ENCODE measurements at places on chromosomes 12 and 14.

- no peak for DNase-seq
These were observed 118.7 kb downstream of the BEGAIN start for GRCh38 chr14:100468557-100468956.

DNA sequence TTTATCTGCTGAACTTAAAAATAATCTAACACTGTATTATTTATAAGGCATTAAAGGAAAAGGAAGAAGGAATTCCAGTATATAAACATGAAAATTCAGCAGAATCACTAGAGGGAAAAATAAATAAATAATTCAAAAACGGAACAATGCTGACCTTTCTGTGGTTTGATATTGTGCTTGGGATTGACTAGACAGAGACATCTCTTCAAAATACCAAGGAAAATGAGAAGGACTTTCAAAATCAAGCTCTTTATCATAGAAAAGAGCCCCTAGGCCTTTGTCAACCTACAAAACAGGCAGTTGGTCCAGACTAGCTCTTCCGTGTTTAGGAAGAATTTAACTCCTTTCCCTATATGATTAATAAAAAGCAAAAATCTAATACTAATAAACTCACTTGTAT, 6.3 kb upstream of the FLRT2 start:
- no peak for DNase-seq

DNA sequence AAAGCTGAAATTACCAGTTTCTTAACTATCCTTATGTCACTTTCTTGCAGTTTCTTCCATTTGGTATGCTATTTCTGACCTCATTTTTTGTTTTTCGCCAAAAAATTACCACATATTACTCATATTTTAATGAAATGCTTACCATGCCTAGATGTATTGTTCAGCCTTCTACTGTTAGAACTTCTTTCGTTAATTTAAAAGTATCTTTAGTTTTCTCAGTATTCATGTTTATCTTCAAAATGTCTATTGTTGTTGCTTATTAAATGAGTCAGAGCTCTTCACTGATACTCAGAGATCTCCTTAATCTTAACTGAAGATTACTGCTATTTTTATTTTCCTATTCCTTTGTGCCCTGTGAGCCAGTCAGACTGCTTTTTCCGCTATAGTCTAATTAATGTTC, 20.5 kb downstream of the RAP1B start:
- no peak for DNase-seq

GRCh38 chr12:94677778-94678177, 27.4 kb upstream of the TMCC3 start:
- DNase-seq: no peak

- DNase-seq: no peak
These were observed 1.7 kb upstream of the IL26 start for GRCh38 chr12:68227356-68227755.

- DNase-seq: no peak
These were observed 159.5 kb downstream of the ZFP36L1 start for GRCh38 chr14:68633131-68633991.

- DNase-seq: no peak
These were observed 79.4 kb downstream of the FBXL14 start for GRCh38 chr12:1515010-1515409.

- DNase-seq: no peak
These were observed 834 bp downstream of the COCH start for GRCh38 chr14:30874999-30875787.

- no peak for DNase-seq
These were observed 191.3 kb downstream of the ANO6 start for GRCh38 chr12:45406988-45407850.

GRCh38 chr12:7060353-7060954, at the start of gene C1S:
TSS of gene C1S (plus strand) at chr12:7060718. CDS start at chr12:7061913, 1,195 bp downstream.
- DNase-seq: no peak

DNA sequence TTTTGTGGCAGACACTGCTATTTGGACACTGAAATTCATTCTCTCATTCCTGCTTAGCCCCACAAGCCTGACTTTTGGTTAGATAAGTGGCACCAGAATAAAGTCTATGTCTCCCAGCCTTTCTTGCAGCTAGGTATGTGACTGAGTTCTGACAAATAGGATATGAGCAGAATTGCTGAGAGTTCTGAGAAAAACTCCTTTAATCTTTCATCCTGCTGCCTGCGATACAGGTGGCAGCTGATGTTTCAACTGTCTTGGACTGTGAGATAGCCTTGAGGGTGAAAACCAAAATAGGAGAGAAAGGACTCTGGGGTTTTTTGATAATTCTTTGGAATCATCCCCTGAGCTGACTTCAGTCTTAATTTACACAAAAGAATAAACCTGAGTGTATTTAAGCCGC, 55.8 kb downstream of the MBIP start:
- no peak for DNase-seq

DNA sequence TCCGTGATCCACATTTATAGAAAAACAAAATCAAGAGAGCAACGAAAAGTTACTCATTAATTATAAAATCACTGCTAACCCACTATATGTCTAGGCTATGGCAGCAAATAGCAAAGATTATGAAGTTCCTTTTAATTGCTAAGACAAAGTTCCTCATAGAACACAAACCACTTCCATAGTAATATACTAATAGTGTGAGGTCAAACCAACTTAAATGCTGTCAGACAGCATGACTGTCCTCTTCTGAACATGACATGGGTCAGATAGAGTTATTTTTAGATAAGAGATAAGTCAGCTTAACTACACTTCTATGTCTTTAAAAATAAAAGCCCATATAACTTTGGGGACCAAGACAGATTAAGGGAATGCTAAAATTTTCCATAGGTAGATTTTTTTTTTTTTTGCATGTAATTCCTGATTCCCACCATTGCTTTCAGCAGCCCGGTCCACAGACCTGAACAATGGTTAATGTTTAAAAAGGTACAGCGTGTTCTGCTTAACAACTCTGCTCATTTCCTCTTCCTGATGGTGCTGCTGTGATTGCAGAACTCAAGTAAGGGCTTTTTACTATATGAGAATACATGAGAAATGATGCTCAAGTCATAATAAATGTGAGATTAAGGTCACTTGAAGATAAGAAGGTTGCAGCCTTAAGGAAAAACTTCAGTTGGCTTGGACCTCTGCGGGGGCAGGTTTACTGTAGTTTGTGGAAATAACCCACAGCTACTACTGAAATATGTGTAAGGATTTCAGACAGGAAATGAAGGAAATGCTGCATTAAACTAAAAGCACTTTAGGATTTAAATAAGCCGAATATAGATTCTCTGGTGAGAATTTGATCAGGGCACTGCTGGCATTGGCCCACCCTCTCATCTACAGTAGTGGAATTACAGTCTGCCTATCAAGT, 37.7 kb upstream of the DUSP6 start:
- no peak for DNase-seq

- no peak for DNase-seq
These were observed 4.8 kb downstream of the MMAB start for GRCh38 chr12:109568486-109568885.

- DNase-seq: no peak
These were observed 23.3 kb downstream of the GABARAPL1 start for GRCh38 chr12:10235761-10236631.

Measured in activated T-cell treated with anti-CD3 and anti-CD28 coated beads for 24 hours (primary cell).